ENCODE measurements at places on chromosomes 16 and 17. TPM values are rescaled to one million over a fixed set of nuclear protein-coding genes. Genes with fewer than 3 reads are reported as not detected.
A peak's percentile ranks its signal among the peaks of the same experiment; 100 is the strongest.

GRCh38 chr16:13633391-13633861 is 286.5 kb upstream of the ERCC4 start:
- DNase-seq: no peak

- DNase-seq: no peak
Observed at GRCh38 chr17:31560616-31561235, 169.3 kb downstream of the RAB11FIP4 start.

Gene CNTNAP1
- 5.0 TPM for total RNA-seq

- no peak for DNase-seq
Observed at GRCh38 chr17:75396796-75397195, 8.7 kb downstream of the GRB2 start.

Gene VAT1L
- 1.0 TPM for total RNA-seq

GRCh38 chr17:35931794-35932425 is 1.3 kb upstream of the RDM1 start:
- DNase-seq: no peak

Gene MPV17L
- total RNA-seq: 19.8 TPM

DNA sequence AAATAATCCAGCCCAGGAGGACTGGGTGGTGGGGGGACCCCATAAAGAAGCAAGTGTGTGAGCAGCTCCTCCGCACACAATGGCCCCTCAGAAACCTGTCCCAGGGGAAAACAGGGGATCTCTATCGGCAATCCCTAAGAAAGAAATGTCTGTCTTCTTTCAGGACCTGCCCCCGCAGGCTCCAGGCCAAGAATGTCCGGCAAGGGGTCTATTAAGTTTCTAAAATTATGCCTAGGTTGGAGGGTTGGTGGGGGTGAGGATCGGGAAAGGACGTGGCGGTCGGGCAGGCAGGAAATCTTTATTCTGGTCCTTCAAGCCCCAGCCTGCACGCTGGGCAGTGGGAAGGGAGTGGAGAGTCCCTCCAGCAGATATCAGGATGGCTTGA is 23.4 kb upstream of the LITAF start:
- no peak for DNase-seq

GRCh38 chr16:56948234-56948633 is 13.5 kb upstream of the CETP start:
- DNase-seq: peak; percentile 27

- DNase-seq: no peak
Observed at GRCh38 chr16:65123396-65124211, 1.7 kb upstream of the CDH11 start.

Gene CDK3
- total RNA-seq: 38.7 TPM

Gene NEK8
- total RNA-seq: 7.9 TPM

- no peak for DNase-seq
Observed at GRCh38 chr17:80099291-80100034, 1.9 kb upstream of the GAA start.

- DNase-seq: no peak
Observed at GRCh38 chr17:29136998-29137730, 43.0 kb downstream of the MYO18A start.

DNA sequence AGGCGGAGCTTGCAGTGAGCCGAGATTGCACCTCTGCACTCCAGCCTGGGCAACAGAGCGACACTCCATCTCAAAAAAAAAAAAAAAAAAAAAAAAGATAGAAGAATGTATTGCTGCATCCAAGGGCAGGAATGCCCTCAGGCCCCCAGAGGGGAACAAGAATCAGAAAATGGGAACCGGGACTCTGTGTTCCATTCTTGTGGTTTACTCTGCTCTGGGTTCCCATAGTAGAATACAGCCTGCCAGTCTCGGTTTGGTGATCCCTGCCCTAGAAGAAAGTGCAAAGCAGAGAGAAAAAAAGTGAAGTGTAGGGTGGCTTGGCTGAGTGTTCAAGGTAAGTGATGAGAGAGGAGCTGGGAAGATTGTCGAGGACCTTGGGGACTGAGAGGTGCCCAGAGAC is 27.4 kb upstream of the KDM6B start:
- DNase-seq: no peak

Data from Peyer's patch (tissue), 4 donors.